ENCODE measurements at places on chromosomes 1 and 21.

DNA sequence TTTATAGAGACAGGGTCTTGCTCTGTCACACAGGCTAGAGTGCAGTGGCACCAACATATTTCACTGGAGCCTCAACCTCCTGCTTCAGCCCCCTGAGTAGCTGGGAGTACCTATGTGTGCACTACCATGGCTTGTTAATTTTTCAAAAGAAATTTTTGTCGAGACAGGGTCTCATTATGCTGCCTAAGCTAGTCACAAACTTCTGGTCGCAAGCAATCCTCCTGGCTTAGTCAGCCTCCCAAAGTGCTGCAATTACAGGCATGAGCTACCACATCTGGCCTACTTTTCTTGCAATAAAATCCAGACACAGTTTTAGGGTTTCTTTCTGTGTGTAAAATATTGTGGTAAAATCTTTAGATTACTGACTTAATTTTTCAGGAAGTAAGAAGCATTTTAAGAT is 27.9 kb upstream of the NTPCR start:
- H3K4me1 ChIP-seq: peaks cover 28% of the 10 kb centered on the region
- H3K36me3 ChIP-seq: peaks cover 16% of the 10 kb centered on the region
- no peak for DNase-seq
- no peak overlapping the region for H3K4me3 ChIP-seq
- peaks cover 2% of the 10 kb centered on the region for H3K27me3 ChIP-seq
- H3K27ac ChIP-seq: no peak overlapping the region

DNA sequence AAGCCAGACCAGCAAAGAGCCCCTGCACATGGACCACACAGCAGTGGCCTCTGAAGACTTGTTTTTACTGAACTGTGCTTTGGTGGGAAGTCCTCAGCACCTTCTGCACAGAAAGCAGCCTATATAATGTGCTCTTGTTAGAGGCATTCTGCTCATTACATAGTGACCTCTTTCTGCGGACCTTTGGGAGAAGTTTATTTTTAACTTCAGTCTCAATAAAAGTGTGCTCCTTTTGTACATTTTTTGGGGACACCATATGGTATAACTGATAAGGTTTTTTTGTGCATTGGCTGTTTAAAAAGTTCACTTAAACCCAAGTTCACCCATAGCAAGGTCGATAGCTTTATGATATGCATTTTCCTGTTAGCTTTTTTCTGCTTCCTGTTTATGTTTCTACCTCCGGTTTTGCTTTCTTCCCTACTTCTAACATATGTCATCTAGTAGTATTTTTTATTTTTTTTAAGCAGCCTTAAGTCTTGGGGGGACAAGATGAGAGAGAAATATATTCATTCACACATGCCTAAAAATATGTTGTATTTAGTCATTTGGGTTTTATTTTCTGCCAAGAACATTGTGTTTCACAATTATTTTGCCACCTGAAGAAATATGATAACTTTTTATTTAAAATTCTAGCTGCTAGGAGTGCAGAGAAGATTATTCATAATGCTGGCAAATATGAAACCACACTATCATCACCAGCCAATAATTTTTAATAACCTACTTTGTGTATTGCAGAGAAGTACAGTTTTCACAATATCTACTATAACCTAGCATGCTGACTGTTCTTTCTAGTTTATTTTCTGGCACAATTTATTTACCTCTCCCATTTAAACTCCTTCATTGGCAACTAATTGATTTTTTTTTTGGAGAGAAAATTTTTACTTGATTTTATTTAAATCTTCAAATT is 22.9 kb upstream of the SLC19A2 start:
- no peak for DNase-seq
- no peaks in the 10 kb centered on the region for H3K36me3 ChIP-seq
- H3K4me3 ChIP-seq: peak overlapping the region; percentile 67
- H3K27ac ChIP-seq: peak overlapping the region; percentile 62
- H3K27me3 ChIP-seq: no peaks in the 10 kb centered on the region
- H3K4me1 ChIP-seq: peaks cover 3% of the 10 kb centered on the region

DNA sequence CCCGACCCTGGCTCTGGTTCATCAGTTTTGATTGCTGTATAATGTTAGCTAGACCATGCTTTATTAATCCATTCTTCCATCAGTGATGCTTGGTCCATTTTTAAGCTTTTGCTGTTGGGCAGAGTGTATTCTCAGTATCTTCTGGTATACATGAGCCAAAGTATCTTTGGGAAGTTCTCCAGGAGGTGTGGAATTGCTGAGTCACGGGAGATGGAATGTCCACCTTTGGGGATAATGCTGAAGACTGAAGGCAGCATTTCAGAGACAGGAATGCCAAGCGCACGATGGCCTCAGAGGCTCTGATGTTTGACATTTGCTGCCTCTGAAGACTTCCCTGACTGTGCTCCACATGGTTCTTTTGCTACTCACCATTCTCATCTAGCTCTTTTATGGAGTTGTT is 266.3 kb upstream of the KAZN start:
- H3K4me3 ChIP-seq: no peak overlapping the region
- H3K27ac ChIP-seq: no peak overlapping the region
- DNase-seq: no peak
- H3K4me1 ChIP-seq: peaks cover 16% of the 10 kb centered on the region

DNA sequence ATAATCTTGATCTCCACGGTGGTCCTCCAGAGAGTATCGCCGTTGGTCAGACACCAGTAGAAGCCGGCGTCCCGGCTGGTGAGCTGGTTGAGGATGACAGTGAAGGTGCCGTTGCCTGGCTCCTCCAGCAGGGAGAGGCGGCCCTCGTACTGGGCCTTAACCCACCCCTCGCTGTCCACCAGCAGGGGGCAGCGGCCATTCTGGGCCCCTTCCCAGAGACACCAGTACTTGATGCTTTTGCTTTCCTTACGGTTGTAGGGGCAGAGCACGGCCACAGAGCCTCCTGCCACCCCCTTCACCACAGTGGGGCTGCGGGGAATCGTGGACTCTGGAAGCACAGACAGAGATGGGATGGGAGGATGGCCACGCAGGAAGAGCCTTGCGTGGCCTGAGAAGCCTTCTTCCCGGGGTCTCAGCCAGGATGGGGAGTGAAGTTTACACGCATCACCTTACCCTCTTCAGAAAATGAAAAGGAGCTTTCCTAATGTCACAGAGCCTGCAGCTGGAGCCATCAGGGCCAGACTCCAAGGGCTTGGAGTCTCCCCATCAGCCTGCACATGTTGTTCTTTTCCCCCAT is 10.7 kb downstream of the PIGR start:
- H3K27me3 ChIP-seq: no peaks in the 10 kb centered on the region
- H3K36me3 ChIP-seq: no peaks in the 10 kb centered on the region
- DNase-seq: peak; percentile 68
- H3K4me1 ChIP-seq: peaks cover 19% of the 10 kb centered on the region

GRCh38 chr1:183870351-183871077 is 65.6 kb downstream of the RGL1 start:
- no peak overlapping the region for H3K27ac ChIP-seq
- no peaks in the 10 kb centered on the region for H3K27me3 ChIP-seq
- no peak for DNase-seq
